ENCODE measurements at places on chromosomes 12 and 14. TPM values are rescaled to one million over a fixed set of nuclear protein-coding genes. Genes with fewer than 3 reads are reported as not detected.

CEP170B gene
- 15.4 TPM for polyA plus RNA-seq

KRT4 gene
- not detected for polyA plus RNA-seq

REM2 gene
- polyA plus RNA-seq: 1.2 TPM

SDR9C7 gene
- polyA plus RNA-seq: not detected

PLEKHG3 gene
- polyA plus RNA-seq: 9.2 TPM

BATF gene
- polyA plus RNA-seq: 17.7 TPM

PTGER2 gene
- 20.6 TPM for polyA plus RNA-seq

OR4K15 gene
- polyA plus RNA-seq: not detected

CRACR2A gene
- 0.75 TPM for polyA plus RNA-seq

MGP gene
- 83.5 TPM for polyA plus RNA-seq

TPPP2 gene
- polyA plus RNA-seq: not detected

DNA sequence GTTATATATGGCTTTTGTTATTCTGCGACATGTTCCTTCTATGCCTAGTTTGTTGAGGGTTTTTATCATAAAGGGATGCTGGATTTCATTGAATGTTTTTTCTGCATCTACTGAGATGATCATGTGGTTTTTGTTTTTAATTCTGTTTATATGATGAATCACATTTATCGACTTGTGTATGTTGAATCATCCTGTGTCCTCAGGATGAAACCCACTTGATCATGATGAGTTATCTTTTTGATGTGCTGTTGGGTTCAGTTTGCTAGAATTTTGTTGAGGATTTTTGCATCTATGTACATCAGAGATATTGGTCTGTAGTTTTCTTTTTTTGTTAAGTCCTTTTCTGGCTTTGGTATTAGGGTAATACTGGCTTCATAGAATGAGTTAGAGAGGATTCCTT, 291.2 kb downstream of the AKAP6 start:
- no peak for DNase-seq

DNA sequence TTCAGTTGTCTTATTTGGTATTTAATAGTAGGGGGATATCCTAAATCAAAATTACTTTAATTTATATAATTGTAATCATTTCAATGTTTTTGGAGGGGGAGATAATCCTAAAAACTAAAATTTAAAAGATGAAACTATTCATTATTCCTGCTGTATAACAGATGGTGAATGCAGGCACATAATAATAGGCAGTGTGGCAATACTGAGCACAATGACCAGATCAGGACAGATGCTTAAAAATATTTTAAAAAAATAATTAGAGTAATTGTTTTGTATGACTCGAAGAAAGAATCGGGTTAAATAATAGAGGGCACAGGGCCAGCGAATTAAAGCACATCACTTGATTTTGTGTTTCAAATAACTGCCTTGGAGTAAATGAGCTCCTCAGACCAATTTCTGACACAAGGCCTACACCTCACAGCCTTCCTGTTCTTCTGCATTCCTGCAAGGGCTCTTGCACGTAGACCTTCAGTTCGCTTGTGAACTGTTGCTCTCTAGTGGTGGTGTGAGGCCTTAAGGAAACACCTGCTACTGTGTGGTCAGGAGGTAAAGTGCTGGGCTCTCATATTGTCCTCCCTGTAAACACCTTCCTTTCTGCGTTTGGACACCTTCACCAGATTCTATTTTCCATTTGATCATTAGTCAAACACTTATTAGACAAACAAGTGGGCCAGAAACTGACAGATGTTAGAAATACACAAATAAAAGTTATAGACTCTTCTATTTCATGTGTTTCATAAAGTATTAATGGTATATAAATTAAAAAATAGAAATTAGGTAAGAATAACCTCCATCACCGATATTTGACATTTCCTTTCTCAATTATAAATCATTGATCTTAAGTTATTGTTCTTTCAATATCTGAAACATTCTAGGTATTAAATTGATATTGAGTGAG, 29.3 kb upstream of the KLRF1 start:
- peak; percentile 49 for DNase-seq

DNA sequence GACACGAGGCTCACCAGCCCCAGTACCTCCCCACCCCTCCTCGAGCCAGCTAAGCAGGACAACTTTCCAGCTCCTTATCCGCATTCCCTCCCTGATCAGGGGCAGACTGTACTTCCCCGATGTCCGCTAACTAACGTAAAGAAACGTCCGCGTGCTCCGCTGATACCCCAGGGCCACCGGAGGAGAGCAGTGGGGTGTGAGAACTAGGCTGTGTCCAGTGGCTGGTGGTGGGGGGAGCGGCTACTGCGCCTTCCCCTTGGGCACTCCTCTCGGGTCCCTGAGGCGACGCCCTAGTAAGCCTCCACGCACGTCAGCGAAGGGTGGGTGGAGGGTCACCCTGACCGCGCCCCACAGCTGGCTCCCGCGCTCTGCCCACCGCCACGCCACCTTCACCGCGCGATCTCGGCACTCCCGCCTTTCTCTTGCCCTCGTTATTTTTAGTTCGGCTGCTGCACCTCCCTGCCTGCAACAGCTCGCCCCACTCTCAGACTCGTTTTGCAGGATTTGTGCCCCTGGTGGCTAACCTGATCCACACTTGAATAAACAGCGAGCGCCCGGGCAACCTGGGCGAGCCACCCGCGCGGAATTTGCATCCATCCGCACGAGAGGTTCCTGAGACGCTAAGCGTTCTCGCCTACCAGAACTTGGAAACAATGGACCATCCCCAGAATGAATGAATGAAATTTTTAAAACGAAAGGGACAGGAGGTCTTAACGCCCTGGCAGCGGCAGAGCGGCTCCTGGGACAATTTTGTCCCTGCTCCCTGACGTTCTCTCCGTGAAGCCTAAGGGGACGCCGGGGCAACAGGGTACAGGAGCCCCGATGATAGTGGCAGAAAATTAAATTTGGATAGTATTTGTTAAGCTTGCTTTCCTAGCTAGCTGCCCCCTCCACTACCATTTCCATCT, 6.9 kb upstream of the BMP4 start:
- DNase-seq: peak; percentile 81

GRCh38 chr14:77208291-77208978, 26.8 kb downstream of the TMEM63C start:
- DNase-seq: peak; percentile 69

GRCh38 chr12:13099844-13100604, 3.4 kb downstream of the GSG1 start:
- no peak for DNase-seq

- no peak for DNase-seq
Observed at GRCh38 chr14:22489244-22489545, 99.8 kb downstream of the DAD1 start.

GRCh38 chr14:101151226-101151926, 247.9 kb upstream of the RTL1 start:
- DNase-seq: no peak

DNA sequence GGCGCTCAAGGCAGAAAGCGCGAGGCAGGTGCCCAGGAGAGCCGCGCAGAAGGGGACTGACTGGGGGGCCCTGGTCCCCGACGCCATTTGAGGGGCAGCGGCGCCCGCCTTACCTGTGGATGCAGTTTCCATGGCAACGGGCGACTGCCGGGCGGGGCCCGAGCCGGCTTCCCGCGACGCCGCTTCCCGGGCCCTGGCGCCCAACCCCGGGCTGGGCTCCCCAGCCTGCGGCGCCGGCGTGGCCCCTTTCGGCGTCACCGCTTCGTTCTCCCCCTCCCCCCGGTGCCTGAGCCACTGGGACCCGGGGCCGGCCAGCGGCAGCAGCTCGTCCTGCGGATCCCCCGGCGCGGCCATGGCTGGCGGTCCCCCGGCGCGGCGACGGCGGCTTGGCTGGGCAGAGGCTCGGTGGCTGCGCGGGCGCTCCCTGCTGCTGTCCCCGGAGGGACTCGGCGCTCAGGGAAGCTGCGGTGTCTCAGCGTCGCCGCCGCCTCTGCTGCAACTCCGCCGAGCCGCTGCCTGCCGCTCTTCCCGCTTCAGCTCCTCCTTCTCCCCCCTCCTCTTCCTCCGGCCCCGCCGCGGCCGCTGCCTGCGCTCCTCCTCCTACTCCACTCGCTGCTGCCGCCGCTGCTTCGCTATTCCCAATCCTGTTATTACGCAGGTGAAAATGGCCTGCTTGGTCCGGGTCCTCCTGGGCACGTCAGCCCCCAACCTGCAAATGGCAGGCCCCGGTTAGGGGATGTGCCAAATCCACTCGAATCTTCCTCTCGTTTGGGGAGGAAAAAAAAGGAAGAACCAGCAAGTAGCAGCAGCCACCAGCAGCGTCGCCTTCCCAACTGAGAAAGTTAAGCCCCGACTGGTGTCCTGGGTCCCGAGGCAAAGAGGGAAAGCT, at the start of gene RTN1:
Gene RTN1 (minus strand): TSS at position 500 of the 889 bp plus-strand sequence. CDS start 146 bp downstream, at position 354.
- DNase-seq: peak; percentile 86

- DNase-seq: no peak
Observed at GRCh38 chr14:105525326-105525725, 1.1 kb upstream of the TMEM121 start.

GRCh38 chr12:25256005-25256404, 5.3 kb upstream of the KRAS start:
- peak; percentile 61 for DNase-seq

DNA sequence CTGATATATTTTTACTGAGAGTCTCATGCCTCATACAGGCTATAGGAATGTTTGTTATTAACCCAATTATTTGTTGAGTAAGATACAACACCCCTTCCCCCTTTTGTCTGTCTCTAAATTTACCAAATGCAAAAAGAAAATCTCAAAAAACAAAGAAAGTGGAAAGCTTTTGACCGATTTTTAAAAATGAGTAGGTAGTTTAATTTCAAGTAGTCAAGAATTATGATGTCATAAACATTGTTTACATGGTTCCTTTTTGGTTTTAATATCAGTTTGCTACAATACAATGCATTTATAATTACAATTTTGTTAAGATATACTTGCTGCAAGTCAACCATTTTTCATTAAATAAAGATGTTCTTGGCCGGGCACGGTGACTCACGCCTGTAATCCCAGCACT, 84.7 kb upstream of the HMGA2 start:
- no peak for DNase-seq

DNA sequence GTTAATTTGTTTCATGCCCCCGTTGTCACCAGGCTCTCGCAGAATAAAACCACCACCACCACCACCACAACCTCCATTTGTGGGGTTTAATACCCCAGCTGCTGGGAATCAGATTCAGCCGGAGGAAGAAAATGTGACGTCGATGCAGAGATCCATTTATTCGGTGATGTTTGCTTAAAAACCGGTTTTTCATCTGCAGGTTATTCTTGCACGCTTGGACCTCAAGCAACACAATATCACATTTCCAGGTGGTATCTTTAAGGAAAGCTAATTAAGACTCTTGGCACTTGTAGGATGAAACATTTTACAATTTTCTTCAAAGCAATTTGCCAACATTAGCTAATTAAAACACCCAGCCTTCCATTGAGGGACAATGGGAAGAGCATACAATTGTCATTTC, 39.8 kb downstream of the SPRING1 start:
- no peak for DNase-seq

GRCh38 chr14:64918216-64918615, 4.0 kb downstream of the CHURC1 start:
- no peak for DNase-seq

DNA sequence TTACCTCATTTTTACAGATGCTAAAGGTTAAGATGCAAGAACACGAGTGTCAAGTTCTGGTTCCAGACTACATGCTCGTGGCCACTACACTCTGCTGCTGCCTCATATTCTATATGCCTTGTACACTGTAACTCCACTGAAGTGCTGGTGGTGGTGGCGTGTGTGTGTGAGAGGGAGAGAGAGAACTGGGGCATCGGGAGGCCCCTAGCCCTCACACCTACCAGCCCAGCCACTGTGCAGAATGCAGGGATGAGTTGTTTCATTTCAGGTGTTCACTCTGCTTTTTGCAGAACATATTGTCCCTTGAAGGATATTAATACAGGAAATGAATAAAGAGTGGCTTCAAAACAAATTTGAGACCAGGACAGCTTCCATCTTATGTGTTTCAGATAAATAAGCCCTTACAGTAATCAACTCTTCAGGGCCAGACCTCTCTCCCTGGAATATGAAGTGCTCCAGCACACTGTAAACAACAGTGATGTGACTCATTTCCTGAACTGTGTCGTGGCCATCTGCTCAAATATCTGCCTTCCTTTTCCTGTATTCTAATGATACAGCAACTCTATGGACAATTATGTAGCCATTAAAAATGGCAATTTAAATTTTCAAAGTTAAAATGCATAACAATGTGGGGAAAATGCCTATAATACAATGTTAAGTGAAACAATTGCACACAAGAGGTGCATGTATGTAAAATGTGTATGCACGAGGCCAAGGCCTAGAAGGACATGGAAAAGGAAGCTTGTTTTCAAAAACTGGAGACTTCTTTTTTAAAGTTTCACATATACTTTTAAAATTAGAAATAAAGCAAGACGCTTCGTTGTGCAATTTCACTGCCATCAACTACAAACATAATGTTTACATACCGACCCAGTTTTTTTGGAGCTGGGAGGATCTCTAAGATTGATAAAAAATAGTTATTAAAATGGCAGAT, 215.4 kb downstream of the PELI2 start:
- no peak for DNase-seq

- no peak for DNase-seq
Observed at GRCh38 chr12:106493531-106493930, 89.3 kb upstream of the RFX4 start.

- no peak for DNase-seq
Observed at GRCh38 chr14:35807131-35807961, 1.7 kb downstream of the RALGAPA1 start.

- DNase-seq: no peak
Observed at GRCh38 chr14:73489481-73490175, 1.1 kb upstream of the RIOX1 start.

DNA sequence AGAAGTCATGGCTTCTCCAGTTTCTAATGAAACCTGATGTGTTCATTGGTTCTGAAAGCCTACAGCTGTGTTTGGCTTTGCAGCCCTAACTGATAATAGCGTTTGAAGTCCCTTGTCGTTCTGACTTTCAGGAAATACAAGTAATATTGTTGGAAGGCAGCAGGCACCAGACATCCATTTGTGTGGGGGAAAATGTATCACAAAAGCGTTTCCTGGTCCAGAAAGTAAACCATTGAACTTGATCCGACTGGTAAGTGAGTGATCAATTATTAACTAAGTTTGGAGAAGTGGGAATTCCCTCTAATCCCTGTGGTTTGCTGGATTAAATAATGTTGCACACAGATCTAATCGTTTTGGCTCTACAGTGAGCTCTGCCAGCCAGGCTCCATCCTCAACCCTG, 77.3 kb upstream of the LTA4H start:
- DNase-seq: peak; percentile 47

DNA sequence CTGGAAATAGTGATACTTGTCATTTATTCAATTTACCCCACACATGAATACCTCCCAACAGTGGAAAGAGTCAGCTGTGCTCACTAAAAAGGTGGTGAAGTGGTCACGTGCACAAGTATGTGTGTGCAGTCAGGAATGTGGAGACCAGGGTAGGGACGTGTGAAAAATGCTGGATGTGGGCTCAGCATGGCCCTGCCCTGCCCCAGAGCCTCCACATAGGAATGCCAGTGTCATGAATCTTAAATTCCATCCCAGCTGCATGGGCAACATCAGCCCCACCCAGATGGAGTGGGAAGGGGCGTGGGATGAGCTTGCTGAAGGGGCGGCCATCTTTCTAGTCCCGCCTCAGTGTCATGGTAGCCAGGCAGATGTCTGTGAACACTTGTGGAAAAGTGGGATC, 87.7 kb downstream of the C12orf75 start:
- no peak for DNase-seq

Data from stomach (tissue), 19 donors.